Cortex of kidney (tissue), 1 donor: ENCODE measurements at places on chromosomes 3 and 15.

DNA sequence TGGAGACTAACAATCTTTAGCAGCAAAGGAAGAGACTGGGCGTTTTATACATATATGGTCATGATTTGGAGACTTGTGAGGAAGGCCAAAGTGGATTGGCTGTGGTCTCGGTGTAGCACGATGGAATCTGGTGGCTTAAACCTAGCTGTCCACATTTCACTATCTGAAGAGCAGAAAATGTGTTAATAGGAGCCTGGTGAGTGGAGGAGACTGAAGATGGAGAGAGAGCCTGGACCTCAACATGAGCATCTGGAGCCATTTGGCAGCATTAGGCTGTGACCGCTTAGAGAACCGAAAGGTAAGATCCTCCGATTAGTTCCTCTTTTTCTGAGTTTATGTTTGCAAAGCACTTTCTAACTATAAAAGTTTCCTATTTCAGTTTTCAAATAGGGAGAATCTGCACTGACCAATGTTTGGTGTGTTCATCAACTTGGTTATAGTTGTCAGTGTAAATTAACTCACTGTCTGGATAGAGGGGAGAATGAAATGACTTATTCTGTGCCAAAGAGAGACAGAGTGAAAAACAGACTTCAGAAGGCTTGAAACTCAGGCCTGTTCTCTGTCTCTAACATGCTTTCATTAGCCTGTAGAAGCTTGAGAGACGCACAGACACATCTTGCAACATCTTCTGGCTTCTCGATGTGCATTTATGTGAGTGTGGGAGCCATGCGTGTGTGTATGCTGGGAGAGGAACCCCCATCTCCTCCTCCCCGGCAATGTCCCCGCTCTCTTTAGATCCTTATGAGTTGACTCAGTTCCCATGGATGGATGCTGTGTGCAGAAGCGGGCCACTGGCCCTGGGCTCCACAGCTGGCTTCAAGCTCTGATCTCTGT is 244.7 kb upstream of the TBL1XR1 start:
- DNase-seq = no peak

DNA sequence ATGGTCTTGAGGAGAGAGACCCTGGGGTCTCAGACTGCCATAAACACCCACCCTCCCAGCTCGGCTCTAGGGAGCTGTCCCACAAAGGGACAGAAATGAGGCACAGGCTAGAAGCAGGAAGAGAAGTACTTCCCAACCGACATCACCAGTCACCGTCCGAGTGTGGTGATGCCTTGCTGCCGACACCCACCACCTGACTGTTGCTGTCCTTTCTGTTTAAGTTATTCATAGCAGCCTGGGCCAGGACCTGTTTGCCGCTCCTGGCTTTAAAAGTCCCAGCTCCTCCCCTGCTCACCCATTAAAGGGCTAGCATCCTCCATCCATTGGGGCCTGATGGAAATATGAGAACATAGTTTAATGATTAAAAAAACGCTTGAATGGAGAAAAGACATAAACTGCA is 13.2 kb upstream of the SPG11 start:
- no peak for DNase-seq

DNA sequence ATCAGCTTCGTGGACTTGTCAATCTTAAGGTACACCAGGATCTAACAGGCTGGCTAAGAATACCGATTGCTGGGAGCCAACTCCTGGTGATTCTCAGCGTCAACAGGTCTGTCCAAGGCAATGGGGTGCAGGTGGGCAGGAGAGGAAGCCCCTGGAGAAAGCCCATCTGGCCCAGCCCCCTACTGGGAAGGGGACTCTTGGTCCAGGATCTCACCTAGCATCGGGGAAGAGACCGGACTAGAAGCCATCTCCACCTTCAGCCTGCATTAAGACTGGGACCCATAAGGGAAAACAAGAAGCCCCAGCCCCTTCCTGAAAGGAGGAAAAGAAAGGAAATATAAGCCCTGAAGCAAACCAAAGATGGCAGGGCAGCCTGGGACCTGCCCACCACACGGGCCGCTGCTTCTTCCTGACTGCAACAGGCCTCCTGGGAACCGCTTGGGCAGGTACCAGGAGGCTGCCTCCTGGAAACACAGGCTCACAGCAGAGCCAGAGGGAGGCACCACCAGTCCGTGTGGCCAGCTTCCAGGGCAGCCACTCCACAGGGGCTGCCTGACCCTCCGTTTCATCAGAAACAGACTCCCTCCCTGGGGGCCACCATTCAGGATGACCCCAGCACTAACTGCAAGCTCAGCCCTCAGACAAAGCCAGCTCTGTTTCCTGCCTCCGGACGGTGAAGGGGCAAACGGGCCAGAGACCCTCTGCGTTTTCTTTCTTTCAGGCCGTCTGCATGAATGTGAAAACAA is 100.2 kb downstream of the LRIG1 start:
- DNase-seq = no peak

- no peak for DNase-seq
Measured at GRCh38 chr15:39192979-39193560, 387.8 kb upstream of the THBS1 start.

DNA sequence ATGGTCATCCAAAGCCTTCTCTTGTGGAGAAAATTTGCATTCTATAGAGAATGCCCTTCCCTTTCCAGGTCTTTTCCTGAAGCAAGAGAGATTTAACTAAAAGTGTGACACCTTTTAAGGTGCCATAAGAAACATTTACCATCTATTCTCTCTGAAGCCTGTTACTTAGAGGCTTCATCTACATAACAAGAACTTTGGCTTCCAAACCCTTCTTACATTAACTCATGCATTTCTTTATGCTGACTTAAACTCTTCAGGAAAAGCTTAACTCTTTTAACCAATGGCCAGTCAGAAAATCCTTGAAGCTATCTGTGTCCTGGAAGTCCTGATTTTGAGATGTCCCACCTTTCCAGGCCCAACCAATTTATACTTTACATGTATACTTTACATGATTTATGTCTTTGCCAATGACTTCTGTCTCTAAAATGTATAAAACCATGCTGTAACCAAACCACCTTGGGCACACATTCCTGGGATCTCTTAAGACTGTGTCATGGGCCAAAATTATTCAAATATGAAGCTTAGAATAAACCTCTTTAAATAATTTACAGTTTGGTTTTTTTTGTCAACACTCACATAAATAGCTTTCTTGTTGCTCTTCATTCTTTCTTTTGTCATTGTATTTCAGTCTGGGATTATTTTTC is 472.6 kb upstream of the NECTIN3 start:
- no peak for DNase-seq

GRCh38 chr3:42175386-42176240 is 84.5 kb downstream of the TRAK1 start:
- no peak for DNase-seq

GRCh38 chr3:127546970-127547733 is 43.4 kb downstream of the TPRA1 start:
- DNase-seq = no peak

GRCh38 chr3:115980709-115981108 is 357.4 kb downstream of the GAP43 start:
- no peak for DNase-seq

GRCh38 chr3:102511168-102511567 is 76.4 kb downstream of the ZPLD1 start:
- no peak for DNase-seq

- no peak for DNase-seq
Measured at GRCh38 chr3:119697394-119697793, 5.4 kb upstream of the CFAP91 start.

GRCh38 chr3:16595778-16596177 is 9.4 kb downstream of the DAZL start:
- no peak for DNase-seq

DNA sequence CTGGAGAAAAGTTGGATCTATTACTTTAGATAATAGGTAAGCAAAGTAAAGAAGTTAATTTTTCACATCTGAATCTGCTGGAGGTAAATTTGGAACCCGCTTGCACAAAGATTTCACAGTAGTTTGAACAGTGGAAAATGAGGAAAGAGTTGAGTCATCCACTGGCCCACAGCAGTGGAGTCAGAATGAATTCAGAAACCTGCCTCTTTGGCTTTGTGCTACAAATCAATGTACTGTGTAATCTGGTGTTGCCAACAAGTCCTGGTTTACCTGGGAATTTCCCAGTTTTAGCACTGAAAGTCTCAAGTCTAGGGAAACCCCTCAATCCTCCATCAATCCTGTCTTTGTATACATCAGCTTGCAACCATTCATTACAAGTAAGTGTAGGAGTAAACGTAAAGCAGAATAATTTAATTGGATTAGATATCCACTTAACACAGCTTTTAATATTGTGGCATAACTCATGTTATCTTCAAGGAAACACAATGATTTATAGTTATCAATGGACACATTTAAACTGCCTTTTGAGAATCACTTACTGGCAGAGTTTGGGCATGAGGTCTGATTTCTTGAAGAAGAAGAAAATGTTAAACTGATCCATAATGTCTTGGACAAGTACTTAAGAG is 100.6 kb downstream of the DCLK3 start:
- DNase-seq = no peak

DNA sequence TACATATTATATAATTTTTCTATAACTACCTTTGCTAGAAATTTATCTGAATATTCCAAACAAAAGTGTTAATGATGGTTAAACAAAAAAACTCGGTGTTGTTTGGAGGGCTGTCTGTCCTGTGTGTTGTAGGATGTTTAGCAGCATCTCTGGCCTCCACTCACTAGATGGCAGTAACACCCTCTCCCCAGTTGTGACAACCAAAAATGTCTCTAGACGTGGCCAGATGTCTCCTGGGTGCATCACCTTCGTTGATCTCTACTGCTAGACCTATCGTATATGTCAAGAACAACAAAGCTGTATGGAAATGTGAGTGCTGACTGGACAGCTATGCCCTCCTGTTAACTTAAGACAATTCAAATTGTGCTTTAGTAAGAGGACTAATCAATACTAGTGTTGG is 14.1 kb downstream of the ANKRD34C start:
- DNase-seq = no peak

GRCh38 chr3:109903100-109903499 is 565.8 kb upstream of the DPPA4 start:
- DNase-seq = no peak

- DNase-seq = no peak
Measured at GRCh38 chr3:49388289-49388820, 23.4 kb downstream of the RHOA start.

DNA sequence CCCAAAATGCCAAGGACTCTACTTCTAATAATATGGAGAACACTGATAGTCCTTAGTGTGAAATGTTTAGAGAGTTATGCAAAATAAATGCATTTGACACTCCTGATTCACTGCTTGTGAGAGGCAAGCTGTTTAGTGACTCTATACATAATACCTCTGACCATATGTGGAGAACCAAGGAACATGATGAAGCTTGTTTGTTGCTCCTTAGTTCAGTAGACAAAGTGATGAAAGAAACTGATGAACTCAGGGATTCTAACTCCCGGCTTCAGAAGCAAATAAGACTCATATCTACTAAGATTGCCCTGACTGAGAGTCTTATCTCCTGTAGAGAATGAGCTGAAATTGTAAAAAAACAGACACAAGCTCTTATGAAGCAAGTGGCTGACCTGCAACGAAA is 41.3 kb downstream of the PEX5L start:
- no peak for DNase-seq

DNA sequence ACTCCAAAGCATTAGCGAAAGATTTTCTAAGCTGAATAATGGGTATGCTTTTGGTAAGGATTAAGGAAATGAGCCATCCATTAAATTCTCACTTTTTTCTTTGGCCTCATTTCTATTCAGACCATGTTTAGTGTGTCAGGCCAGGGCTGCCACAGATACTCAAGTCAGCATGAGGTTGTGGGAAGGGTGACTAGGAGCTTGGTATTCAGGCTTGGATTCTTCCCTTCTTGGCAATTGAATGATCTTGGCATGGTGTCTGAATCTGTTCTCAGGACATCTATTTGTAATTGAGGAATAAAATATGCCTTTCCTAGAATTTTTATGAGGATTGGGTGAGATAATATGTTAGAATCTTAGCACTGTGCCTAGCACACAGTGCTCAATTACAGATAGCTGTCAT is 11.2 kb downstream of the CCNB2 start:
- no peak for DNase-seq

DNA sequence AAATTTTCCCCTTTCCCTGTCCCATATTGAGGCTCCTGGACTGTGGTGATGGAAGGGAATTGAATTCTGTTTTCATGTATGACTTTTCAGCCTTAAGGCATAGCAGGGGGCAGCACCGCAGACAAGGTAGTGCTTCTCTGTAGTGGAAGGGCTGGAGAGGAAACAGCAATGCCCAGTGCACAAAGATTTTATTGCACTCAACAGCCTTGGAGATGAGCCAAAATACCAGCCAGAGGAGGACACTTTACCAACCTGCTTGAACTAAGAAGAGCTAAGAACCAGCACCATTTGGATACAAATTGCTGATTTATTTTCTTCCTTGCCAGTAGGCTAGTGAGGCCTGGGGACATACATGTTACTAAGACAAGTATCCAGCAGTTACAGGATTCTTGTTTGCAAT is 98.7 kb downstream of the KCNMB2 start:
- DNase-seq = no peak

GRCh38 chr15:81106560-81106959 is 27.5 kb upstream of the CFAP161 start:
- DNase-seq = no peak

DNA sequence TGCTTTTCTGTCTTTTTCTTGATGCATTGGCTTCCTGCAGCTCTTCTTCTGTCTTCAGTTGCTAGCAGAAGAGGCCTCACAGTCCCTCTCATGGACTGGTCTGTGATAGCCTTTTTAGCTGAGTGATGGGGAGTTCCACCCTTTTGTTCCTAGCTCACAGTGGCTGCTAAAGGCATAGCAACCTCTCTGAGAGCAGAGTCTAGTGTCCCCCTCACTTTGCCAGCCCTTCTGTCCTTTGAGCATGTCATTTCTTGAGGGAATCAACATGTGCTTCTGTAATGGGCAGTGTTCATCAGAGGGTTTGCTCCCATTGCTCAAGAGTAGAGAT is 44.4 kb downstream of the GAP43 start:
- DNase-seq = no peak

- no peak for DNase-seq
Measured at GRCh38 chr3:20222274-20222673, 36.3 kb upstream of the SGO1 start.

DNA sequence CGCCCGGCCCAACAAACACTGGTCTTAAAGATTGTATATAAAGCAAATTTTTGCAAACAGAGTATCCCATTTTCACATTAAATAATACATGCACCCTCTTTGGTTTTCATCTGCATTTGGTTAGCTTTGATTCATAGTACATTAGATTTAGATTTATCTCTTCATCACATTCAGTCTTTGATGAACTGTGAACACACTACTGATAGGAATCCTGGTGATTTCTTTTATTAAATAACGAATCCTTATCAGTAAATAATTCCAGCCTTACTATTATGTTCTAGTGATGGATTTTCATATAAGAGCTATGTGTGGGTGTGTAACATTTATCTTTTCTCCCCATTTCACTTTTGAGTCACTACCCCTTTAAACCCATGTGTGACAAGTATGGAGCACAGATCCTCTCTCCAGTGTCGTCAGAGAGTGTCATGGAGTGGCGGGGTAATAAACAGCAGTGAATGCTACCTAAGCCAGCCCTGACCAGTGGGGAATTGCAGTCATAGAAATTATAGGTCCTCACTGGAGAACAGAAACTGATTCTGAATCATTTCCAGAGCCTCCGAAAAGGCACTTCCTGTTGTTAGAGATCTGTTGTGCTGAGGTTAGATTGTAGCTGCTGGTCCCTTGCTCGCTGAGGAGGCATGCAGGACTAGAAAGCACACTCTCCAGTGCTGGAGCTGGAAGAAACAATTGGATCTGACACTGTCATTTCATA is 22.0 kb downstream of the SLC7A14 start:
- no peak for DNase-seq
